Stimulated activated CD8-positive, alpha-beta memory T cell treated with anti-CD3 and anti-CD28 coated beads, Interleukin-4, amount 100 ng/mL, for 1 hour (primary cell): ENCODE measurements at places on chromosomes 4 and X.

DNA sequence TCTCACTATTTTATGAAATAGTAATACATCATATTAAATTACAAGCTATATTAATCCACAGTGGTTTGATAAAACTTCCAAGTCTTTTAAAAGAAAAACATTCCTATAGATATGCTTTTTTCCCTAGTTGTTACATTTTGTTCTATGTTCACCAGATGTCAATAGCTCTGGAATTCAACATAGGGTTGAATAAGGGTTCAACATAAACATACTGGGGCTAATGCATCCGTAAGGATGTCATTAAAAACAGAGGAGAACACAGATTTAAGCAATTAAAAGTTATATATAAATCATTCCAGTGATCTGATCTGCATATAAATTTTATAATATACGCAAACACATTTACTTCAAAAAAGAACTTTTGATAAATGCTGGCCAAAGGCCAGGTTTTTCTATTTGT is 32.5 kb downstream of the SULT1B1 start:
- no peak for DNase-seq

DNA sequence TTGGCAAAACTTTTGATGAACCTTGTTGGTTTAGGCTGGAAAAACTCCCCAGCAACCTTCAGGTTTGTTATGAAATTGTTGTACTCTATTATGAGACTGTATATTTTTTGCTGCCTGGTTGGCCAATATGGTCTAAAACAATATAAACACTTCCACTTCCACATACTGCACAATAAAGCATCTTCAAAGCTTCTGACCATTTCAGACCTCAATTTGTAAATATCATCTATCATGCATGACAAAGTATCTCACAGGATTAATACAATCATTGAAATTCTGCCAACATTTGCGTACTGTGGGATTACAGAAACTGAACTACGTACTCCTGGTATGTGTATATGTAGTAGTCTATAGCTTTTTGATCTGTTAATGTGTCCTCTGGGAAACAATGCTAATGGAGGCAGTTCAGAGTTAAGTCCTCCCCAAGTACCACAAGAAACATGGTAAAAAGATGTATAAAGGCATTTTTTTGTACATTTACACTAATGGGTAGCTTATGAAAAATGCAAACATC is 40.4 kb downstream of the GPC4 start:
- DNase-seq: no peak

DNA sequence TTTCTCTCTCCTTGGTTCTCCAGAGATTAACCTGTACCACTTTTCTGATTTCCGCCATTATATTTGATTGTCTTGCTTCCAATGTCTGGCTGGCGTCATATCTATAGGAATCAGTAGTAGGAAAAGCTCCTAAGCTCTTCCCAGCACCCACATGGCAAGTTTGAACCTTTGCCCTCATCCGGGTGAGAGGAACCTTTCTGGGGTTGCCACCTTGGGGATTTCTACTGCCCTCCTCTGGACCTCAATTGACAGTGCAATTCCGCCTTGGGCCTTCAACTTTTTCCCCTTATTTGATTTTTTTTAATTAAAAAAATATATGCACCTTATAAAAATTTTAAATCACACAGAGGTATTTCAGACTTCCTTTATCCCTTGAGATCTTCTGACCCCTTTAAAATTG is 2.0 kb upstream of the CXorf66 start:
- DNase-seq: no peak

GRCh38 chr4:8047837-8048678 is 108.4 kb upstream of the AFAP1 start:
- DNase-seq: no peak

- DNase-seq: no peak
Observed at GRCh38 chrX:125947501-125947900, 218.6 kb downstream of the DCAF12L2 start.

DNA sequence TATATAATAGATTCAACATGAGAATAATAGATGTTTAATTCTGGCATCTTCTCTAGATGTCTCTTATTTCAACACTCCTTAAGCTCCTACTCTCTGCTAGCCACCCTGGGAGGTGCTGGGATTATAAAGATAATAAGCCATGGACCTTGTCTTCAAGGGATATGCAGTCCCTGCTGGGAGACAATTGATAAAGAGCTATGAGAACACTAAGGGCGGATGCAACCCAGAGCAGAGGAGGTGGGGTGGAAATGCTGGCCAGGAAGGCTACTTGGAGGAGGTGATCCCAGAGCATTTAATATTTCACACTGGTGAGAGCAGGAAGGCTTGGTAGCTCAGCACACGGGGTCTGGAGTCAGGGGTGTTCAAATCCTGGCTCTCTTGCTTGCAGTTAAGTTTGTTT is 18.3 kb upstream of the PGRMC2 start:
- no peak for DNase-seq

DNA sequence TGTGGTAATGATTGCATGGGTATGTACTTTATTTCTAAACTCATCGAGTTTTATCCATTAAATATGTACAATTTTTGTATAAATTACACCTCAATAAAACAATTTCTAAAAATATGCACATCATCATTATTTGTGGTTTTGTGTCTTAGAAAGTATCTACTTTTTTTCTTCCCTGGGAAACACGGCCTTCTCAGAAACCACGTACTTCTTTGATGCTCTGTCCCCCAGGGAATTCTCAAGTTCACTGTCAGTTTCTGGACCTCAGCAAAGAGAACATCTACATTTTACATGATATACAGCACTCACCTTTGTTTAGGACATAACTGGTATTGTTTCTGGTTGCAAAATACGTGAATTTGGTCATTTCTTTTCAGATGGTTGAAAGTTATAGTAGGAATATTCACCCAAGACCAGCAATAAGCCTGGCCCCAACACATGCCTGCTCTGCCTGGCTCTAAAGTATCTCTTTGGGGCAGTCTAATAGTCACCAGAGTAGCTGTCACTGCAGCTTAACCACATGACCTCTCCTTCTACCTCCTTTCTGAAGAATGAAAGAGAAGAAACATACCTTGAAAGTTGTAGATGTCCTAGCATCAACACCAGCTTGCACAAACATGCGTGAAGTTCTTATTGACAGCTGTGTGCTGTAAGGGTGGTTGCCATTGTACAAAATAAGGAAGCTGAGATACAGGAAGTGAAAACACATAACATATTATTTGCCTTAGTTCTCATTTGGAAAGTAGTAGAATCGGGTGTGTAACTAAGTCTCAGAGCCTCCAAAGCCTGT is 48.4 kb upstream of the SPANXN4 start:
- no peak for DNase-seq

DNA sequence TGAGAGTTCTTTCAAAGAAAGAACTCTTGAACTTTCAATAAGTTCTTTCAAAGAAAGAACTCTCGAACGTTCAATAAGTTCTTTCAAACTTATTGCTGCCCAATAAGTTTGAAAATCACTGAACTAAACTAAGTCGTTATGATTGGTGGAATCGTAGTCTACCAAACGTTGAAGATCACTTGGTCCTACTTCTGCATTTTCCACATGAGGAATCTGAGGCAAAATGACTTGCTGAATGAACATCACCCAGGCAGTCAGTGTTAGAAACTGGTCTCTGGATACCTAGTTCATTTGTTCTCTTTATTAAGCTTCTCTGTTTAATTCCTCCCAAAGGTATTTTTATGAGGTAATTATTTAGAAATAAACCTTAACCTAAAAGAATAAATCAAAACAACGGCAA is 7.1 kb upstream of the CNOT6L start:
- DNase-seq: no peak

- no peak for DNase-seq
Observed at GRCh38 chrX:53587795-53588420, 98.6 kb downstream of the HUWE1 start.

- DNase-seq: no peak
Observed at GRCh38 chr4:80103629-80104028, 30.6 kb upstream of the ANTXR2 start.

DNA sequence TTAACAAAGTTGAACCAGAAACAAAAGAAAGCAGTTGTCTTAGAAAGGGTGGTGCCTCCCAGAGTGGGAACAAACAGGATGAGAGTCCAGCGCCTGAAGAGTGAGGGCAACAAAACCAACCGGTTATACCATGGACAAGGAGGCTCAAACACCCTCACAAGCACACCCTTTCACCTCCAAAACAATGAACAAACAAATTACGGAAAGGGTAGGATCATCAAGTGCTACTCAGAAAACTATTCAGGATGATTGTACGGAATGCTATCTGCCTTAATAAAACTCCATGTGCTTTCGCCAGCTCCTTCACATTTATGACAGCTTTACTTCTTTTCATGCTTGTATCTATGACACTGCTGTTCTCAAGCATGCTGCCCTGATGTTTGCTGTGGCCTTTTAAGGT is 26.8 kb downstream of the SLC39A8 start:
- no peak for DNase-seq

GRCh38 chr4:174012135-174012885 is 271.2 kb downstream of the FBXO8 start:
- no peak for DNase-seq

GRCh38 chr4:6473264-6474052 is 1.0 kb upstream of the PPP2R2C start:
- DNase-seq: no peak

DNA sequence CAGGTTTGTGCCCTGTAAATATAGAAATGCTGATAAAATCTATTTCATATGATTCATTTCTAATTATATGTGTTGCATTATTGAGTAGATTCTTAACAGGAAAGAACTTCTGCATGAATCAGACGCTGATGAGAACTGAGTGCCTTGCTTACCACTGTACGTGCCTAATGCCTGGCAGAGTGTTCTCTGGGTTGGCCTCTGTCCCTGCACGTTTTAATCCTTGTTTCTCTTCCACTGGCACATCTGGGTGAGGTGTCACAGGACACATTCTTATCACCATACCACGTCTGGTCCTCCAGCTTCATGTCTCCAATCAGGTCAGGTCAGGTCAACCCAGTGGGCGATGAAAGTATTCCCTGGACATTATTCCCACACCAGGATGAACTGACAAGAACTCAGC is 53.6 kb downstream of the KLF3 start:
- DNase-seq: no peak

GRCh38 chrX:63514569-63515080 is 163.5 kb upstream of the SPIN4 start:
- no peak for DNase-seq

DNA sequence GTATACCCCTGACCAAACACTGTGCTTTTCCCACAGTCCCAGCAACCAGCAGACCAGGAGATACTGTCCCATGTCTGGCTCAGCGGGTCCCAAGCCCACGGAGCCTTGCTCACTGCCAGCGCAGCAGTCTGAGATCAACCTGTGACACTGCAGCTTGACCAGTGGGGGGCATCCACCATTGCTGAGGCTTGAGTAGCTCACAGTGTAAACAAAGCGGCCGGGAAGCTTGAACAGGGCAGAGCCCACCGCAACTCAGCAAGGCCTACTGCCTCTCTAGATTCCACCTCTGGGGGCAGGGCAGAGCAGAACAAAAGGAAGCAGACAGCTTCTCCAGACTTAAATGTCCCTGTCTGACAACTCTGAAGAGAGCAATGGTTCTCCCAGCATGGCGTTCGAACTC is 58.1 kb downstream of the SLC10A6 start:
- no peak for DNase-seq

DNA sequence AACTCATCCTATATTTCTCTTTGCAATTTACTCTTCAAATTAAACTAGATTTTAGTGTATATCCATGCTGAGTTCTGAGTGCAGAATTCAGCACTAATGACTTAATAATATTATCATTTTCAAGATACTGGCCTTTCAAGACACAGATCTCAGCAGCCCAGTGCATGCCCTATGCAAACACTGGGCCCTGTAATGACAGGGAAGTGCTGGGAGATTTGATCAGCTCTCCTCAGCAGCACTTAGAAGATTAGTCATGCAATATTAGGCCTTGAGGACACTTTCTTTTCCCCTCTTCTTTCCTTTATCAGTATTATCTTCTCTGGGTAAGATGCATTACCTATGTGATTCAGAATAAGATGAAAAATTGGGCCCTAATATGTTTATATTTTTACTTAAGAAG is 207.1 kb downstream of the PPP3CA start:
- no peak for DNase-seq

- no peak for DNase-seq
Observed at GRCh38 chrX:117990438-117990837, 126.2 kb downstream of the KLHL13 start.

DNA sequence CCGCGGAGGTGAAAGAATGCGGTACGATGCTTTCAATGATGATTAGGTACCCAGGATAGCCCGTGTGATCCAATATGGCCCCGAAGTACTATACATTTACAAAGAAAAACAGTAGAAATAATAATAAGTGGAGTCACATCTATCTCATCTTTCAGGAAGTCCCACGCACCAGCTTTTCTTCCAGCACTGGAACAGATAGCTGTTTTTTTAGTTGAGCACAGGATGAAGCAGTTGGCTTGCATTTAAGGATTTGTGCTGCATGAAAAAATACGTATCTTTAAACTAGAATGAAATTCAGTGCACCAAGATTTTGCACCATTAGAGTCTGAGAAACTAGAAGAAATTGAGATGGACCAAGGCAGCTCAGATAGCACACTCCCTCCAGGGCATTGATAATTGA is 44.1 kb downstream of the SMIM20 start:
- DNase-seq: no peak

DNA sequence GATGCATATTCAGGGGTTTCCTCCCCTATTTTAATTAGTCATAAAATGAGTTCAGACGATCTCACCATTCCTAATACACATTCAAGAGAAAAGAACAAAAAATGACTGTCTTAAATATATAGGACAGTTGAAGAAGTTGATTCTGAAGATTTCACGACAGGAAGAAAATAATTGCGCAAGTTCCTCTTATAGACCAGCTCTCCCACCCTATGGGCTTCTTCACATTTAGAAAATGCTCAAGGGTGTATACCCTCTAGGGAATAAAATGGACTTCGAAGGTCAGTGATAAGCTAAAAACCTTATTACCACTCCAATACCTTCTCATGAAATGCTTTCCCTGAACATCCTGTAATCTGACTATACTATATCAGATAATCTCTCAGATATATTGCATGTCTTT is 149.2 kb upstream of the TEX13C start:
- no peak for DNase-seq
